Renal pelvis (tissue), 12 donors: ENCODE measurements at places on chromosomes 7 and 10.

DNA sequence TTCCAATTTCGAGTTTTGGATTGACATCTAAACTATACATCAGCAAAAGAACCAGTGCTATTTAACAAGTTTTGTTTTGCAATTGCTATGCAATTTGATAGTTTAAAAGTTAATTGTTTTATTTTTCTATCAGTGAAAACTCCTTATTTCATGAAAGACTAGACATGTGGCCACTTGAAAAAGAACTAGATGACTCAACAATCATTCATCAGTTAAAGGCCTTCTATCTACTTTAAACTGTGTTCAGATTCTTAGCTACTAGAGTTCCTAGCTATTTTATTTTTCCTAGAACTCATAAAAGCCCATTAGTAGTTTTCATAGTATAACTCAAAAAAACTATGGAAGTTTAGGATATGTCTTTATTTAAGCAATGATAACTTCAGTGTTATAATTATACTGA, 104.6 kb upstream of the LSM8 start:
- no peak for DNase-seq

GRCh38 chr7:107981466-107981865, 21.5 kb downstream of the LAMB1 start:
- no peak for DNase-seq

DNA sequence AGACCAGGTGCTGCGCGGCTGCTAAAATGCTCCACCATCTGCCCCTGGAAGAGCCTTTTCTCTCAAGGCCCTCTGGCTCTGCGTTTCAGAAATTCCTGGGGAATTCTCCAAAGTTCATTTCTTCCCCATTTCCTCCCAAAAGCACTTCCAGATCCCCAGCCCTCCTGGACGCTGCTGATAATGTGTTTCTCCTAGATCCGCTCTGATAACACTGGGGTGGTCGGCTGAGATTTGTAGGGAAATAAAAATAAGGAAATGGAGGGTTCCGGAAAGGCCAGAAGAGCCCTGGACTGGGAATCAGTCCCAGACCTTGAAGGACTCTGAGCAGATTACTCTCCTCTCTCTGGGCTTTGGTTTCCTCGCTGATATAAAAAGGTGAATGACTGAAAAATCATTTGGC, 28.1 kb downstream of the COL13A1 start:
- DNase-seq = no peak

GRCh38 chr7:69773535-69774225, 175.4 kb downstream of the AUTS2 start:
- no peak for DNase-seq

GRCh38 chr10:67666416-67667034, 29.5 kb downstream of the CTNNA3 start:
- peak; percentile 27 for DNase-seq

DNA sequence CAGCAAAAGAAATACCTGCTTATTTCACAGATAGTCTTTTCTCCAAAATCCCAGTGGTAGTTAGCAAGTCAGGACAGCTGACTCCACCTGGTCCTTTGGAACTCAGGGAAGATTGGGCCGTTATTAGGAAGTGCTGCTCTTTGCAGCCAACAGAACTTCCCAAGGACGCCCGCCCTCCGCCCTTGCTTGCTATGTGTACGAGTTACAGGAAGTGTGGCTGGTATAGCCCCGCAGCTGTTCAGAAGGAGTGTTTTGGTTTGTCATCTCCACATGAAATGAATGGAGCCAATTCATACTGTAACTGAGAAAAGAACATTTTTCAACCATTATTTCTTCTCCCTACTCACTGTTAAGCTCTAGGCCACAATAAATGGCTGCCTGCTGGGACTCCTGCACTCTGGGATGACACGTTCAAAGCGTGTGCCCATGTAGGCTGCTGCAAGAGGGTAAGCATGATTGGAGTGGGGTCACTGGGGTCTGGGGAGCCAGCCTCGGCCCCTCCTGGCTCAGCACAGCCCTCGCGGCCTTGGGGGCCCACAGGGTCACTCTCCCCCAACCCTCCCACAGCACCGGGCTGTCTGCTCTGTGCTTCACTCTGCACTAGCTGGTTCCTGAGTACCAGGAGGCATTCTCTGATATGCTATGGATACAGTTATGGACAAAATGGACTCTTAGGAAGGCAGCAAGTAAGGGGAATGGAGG, 244.0 kb downstream of the EBF3 start:
- DNase-seq = no peak

DNA sequence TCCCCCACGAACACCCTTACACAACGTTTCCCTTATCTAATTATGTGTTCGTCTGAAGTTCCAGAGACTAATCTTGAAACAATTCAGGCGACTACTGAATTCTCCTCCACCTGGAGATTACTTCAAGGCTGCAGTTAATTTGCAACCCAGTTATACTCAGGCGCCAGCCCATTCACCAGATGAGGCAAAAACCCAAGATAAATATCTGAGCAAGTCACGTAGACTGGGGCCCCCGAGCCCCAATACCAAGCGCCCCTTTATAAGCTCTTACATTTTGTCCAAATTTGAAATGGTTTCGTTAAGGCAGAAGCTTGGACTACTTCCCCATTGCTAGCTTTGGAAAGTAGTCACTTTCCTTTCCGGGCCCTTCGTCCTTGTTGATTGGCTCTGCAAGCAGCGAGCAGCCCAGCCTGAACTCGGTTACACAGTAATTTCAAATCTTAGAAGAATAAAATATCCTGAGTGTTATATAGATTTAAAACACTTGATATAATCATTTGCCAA, 1.2 kb downstream of the TPK1 start:
- no peak for DNase-seq

- no peak for DNase-seq
These were observed 87.8 kb downstream of the TBXAS1 start for GRCh38 chr7:139916717-139917395.

DNA sequence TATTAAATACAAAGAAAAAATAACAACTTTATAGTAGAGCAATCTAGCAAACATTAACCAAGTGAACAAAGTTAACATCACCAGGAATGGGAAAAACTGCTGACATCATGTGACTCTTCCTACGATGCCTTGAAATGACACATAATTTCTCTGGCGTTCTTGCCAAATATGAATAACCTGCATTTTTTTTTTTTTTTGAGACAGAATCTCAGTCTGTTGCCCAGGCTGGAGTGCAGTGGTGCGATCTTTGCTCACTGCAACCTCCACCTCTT, 126.5 kb upstream of the VKORC1L1 start:
- DNase-seq = no peak

DNA sequence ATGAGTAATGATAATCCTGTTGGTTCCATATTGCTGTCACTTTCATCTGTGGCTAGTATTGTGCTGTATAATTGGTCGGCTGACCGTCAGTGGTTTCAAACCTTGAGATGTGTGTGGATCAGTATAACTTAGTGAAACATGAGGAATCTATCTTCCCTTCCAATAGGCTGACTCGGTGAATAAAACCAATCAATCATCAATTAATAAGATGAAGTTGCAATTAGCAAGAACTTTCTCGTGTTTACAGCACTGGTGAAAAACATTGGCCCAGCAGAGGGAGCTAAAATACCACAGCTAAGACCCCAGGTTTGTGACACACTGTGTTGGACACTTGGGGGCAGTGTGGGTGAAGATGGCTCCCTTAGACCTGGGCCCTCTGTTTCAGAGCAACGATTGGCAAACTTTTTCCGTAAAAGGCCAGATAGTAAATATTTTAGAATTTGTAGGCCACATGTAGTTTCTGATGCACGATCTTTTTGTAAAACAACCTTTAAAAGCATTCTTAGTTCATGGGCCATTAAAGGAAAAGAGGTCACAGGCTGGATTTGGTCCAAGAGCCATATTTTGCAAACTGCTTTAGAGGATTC, 47.8 kb downstream of the STRA8 start:
- peak; percentile 87 for DNase-seq

- DNase-seq = no peak
These were observed 773.9 kb downstream of the LRMDA start for GRCh38 chr10:76205361-76205760.

- DNase-seq = no peak
These were observed 207.5 kb upstream of the GNAI1 start for GRCh38 chr7:79927116-79927515.

DNA sequence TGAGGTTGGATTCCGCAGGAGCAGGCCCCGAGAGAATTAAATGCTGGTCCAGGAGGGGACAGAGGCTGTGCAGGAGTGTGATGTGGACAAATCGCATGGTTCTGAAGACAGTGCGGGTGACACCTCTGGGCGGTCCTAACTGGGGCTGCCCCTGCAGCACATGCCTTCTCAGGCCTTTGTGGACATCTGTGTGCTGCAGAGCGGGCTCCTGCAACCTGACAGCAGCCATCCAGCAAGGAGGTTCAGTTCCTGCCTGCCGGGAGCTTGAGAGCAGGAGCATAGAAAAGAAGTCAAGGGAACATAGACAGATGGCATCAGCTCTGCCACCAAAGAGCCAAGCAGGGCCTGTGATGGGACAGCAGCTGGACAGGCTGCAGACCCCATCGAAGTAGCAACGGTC, 135.9 kb upstream of the PPP2R2D start:
- DNase-seq = no peak

DNA sequence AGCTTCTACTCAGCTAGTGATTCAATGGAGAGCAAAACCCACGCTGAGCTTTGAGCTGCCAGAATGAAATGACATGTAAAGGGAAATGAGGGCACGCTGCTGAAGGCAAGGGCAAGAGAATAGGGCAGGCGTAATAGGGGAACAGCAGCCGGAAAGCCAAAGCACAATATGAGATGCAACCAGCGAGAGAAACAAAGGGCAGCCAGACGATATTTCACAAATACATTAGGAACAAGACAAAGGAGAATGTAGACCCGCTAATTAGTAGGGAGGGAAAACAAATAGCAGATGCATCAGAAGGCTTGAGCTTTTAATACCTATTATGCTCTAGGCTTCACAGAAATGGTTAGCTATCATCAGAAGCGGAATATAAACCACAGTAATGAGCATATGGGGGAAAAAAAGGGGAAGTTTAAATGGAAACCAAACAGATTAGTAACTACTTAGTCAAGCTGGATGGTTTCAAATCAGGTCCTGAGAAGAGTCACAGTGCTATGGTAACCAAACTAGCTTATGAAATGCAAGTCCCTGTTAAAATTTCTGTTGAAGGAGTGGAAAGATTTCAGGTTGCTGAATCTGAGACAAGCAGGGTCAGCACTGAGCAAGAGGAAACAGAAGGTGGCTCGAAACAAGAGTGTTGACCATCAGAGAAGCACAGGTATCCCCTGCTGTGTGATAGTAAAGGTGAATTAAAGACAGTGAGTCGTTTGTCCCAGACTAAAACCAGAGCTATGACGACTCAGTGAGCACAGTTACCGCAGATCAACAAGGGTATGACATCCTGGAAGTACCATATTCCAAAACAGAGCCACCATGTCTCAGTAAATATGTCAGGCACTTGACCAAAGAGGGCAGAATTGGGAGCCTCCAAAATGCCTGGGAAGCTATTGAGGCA, 496.9 kb upstream of the CELF2 start:
- DNase-seq = no peak

GRCh38 chr7:101589976-101590662, 39.0 kb downstream of the MYL10 start:
- no peak for DNase-seq

GRCh38 chr7:359226-359765, 69.3 kb downstream of the FOXL3 start:
- DNase-seq = no peak

GRCh38 chr7:97770850-97771249, 39.0 kb downstream of the TAC1 start:
- DNase-seq = no peak

GRCh38 chr10:74276416-74276815, 125.4 kb downstream of the ADK start:
- no peak for DNase-seq

- no peak for DNase-seq
These were observed 3.5 kb upstream of the ENO4 start for GRCh38 chr10:116845823-116846222.

GRCh38 chr7:85183296-85183695, 3.6 kb downstream of the SEMA3D start:
- DNase-seq = no peak

- DNase-seq = no peak
These were observed 214.4 kb downstream of the CCSER2 start for GRCh38 chr10:84542522-84543490.

- no peak for DNase-seq
These were observed 292.9 kb upstream of the BMPER start for GRCh38 chr7:33612442-33612841.
